Stomach (tissue), 19 donors: ENCODE measurements at places on chromosomes 1 and 21. TPM values are rescaled to one million over a fixed set of nuclear protein-coding genes. Genes with fewer than 3 reads are reported as not detected.
A peak's percentile ranks its signal among the peaks of the same experiment; 100 is the strongest.

The RAD54L gene
- total RNA-seq, result 43.2 TPM

The CLDN19 gene
- total RNA-seq, result 0.37 TPM

- H3K27me3 ChIP-seq, result no peaks in the 10 kb centered on the region
- no peak overlapping the region for H3K4me3 ChIP-seq
- H3K36me3 ChIP-seq, result peaks cover 84% of the 10 kb centered on the region
- H3K27ac ChIP-seq, result no peak overlapping the region
- no peak for DNase-seq
Observed at GRCh38 chr1:15568387-15569073, 16.3 kb downstream of the AGMAT start.

- H3K4me1 ChIP-seq, result no peaks in the 10 kb centered on the region
- no peak for DNase-seq
- no peaks in the 10 kb centered on the region for H3K27me3 ChIP-seq
- no peak overlapping the region for H3K4me3 ChIP-seq
- no peak overlapping the region for H3K27ac ChIP-seq
Observed at GRCh38 chr1:200233393-200233792, 176.4 kb downstream of the ZNF281 start.

- H3K27me3 ChIP-seq, result no peaks in the 10 kb centered on the region
- H3K27ac ChIP-seq, result no peak overlapping the region
- no peaks in the 10 kb centered on the region for H3K4me1 ChIP-seq
Observed at GRCh38 chr1:72006092-72006491, 276.2 kb downstream of the NEGR1 start.

GRCh38 chr1:172417557-172417956, 2.9 kb upstream of the C1orf105 start:
- no peak overlapping the region for H3K27ac ChIP-seq
- H3K4me1 ChIP-seq, result no peaks in the 10 kb centered on the region
- DNase-seq, result no peak
- no peak overlapping the region for H3K4me3 ChIP-seq

- H3K36me3 ChIP-seq, result no peaks in the 10 kb centered on the region
- H3K27ac ChIP-seq, result no peak overlapping the region
- no peak for DNase-seq
- H3K4me3 ChIP-seq, result no peak overlapping the region
Observed at GRCh38 chr1:166902279-166902678, 26.2 kb upstream of the TADA1 start.

The PYHIN1 gene
- 2.3 TPM for total RNA-seq

- no peak for DNase-seq
- no peak overlapping the region for H3K4me3 ChIP-seq
- no peak overlapping the region for H3K27ac ChIP-seq
- no peaks in the 10 kb centered on the region for H3K4me1 ChIP-seq
- H3K27me3 ChIP-seq, result no peaks in the 10 kb centered on the region
Observed at GRCh38 chr1:108767115-108767514, 20.6 kb downstream of the STXBP3 start.

- H3K27me3 ChIP-seq, result no peaks in the 10 kb centered on the region
- H3K27ac ChIP-seq, result no peak overlapping the region
- no peaks in the 10 kb centered on the region for H3K36me3 ChIP-seq
- H3K4me3 ChIP-seq, result no peak overlapping the region
- no peak for DNase-seq
- H3K4me1 ChIP-seq, result no peaks in the 10 kb centered on the region
Observed at GRCh38 chr1:162939035-162939434, 78.1 kb upstream of the CCDC190 start.

The SGIP1 gene
- 27.5 TPM for total RNA-seq

DNA sequence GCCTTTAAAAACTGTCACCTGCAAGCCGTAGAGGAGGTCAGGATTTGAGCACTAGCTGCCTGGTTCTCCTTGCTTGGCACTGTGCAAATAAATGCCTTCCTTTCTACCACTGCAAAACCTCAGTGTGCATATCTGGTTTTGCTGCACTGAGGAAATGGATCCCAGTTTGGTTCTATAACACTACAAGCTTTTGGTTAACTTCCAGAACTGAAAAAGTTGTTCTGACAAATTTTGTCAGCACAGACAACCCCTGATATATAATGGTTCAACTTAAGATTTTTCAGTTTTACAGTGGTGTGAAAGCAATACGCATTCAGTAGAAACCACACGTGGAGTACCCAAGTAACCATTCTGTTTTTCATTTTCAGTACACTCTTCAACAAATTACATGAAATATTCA, 29.8 kb upstream of the GALNT2 start:
- no peaks in the 10 kb centered on the region for H3K36me3 ChIP-seq
- no peaks in the 10 kb centered on the region for H3K27me3 ChIP-seq
- DNase-seq, result no peak
- no peak overlapping the region for H3K27ac ChIP-seq
- no peak overlapping the region for H3K4me3 ChIP-seq

DNA sequence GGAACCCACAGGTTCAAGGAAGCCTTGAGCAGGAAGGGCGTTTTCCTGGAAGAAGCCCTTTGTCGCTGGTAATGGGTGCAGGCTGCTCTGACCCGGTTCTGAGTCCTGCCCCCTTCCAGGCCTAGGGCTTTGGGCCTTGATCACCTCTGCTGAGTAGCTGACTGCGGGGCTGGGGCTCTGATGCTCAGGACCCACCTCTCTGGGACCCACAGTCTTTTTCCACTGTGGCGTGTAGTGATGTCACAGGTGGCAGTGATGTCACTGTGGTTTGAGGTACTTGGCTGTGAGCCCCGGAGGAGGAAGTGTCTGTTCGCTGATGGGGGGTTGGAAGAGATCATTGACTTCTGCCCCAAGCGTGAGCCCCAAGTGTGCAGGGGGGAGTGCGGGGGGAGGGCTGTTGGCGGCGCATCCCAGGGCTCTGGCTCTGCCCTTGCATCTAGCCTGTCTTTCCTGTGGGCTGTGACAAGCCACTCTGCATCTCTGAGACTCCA, 6.9 kb downstream of the TNFRSF1B start:
- peak overlapping the region; percentile 73 for H3K27ac ChIP-seq
- DNase-seq, result peak; percentile 81
- no peaks in the 10 kb centered on the region for H3K27me3 ChIP-seq
- peaks cover 72% of the 10 kb centered on the region for H3K4me1 ChIP-seq

The SNX7 gene
- total RNA-seq, result 15.6 TPM

The PLA2G2A gene
- 2.8 TPM for total RNA-seq

The LAMC1 gene
- 110 TPM for total RNA-seq

The BSND gene
- total RNA-seq, result not detected

DNA sequence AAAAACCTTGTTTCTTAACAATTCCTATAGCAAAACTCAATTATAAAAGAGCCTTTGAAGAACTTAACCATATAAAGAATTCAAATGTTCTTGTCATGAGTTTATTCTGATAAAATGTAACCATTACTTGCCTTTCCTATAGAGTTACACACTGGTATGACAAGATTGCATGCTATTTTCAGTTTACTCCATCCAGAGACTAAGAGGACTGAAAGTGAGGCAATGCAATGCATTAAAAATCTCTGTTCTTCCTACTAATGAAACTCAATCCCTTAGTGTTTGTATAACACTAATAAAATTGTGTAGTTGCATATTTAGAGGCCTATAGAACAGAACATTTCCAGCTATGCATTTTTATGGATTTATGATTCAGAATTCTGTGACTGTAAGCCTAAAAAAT, 88.1 kb downstream of the COP1 start:
- peaks cover 36% of the 10 kb centered on the region for H3K36me3 ChIP-seq
- no peaks in the 10 kb centered on the region for H3K27me3 ChIP-seq
- DNase-seq, result no peak

The REG4 gene
- 0.58 TPM for total RNA-seq
